B cell (primary cell): ENCODE measurements at places on chromosomes 3 and 15. TPM values are rescaled to one million over a fixed set of nuclear protein-coding genes. Genes with fewer than 3 reads are reported as not detected.

Gene ZNF80
- 0.27 and 0.42 TPM in 2 replicates for total RNA-seq

Gene CEP63
- 35.5 and 35.6 TPM in 2 replicates for total RNA-seq

Gene GABRA5
- not detected in 2 replicates for total RNA-seq

Gene CAMP
- total RNA-seq = not detected in 2 replicates

Gene CHRM5
- not detected in 2 replicates for total RNA-seq

Gene NFKBIZ
- total RNA-seq = 141 and 157 TPM in 2 replicates

Gene A4GNT
- total RNA-seq = not detected in 2 replicates

Gene OTOL1
- not detected in 2 replicates for total RNA-seq

Gene SSUH2
- not detected in 2 replicates for total RNA-seq

Gene RTF1
- 39.4 and 45.0 TPM in 2 replicates for total RNA-seq

Gene FANCD2OS
- total RNA-seq = not detected in 2 replicates

Gene SLC2A2
- total RNA-seq = not detected in 2 replicates

Gene DISP2
- total RNA-seq = 0.15 and 0.71 TPM in 2 replicates
